ENCODE measurements at places on chromosomes 11 and 22.

- DNase-seq: no peak
Measured at GRCh38 chr11:128595775-128596174, 8.4 kb upstream of the ETS1 start.

DNA sequence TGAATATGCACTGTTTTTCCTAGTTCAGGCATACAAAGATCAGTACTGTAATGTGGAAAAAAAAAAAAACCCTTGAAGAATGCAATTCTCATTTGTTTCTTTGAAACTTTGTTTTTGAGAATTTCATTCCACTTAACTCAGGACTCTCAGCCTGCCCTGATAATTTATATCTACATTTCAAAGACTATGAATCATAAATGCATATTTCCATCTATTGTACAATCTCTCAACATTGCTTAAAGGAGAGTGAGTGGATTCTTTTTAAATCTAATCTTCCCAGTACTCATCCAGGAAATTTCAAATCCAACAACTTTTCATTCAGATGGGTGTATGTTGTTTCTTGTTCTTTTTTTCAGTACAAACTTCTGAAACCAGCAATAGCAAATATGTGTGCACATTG lies 322.2 kb upstream of the DDI1 start:
- DNase-seq: peak; percentile 68

- no peak for DNase-seq
Measured at GRCh38 chr22:40258017-40258416, 80.3 kb downstream of the TNRC6B start.

GRCh38 chr22:36743591-36744412 lies 32.1 kb downstream of the IFT27 start:
- DNase-seq: no peak

DNA sequence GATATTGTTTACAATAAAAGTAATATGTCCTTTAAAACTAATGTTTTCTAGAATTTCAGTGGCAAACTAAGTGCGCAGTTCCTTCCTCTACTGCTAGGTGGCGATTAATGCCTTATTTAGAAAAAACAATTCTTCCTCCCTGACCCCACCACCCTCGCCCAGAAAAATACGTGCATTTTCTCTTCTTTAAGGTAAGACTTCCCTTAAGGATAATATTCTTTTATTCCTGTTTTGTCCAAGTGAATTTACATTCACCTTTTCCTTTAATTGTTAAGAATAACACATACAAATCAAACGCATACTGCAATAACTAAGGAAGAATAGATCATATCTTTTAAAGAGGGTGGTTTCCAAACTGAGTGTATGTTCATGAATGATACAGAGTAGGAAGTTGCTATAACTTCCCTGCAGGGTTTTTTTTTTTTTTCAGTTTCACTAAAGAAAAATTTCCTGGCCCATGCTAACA lies 17.0 kb upstream of the PSMA1 start:
- DNase-seq: peak; percentile 8

DNA sequence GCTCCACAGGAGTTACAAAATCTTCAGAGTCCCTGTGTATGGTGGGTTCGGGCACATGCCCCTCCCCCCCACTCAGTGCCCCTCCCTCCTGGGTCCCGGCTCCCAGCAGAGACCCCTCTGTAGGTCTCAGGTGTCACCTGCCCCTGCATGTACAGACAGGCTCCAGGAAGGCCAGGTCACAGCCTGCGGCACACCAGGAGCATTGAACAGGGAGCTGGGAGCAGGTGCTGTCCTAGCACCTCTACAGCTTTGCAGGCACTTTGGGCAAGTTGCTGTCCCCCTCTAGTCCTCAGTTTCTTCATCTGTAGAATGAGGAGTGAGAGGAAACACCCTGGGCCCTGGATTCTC lies 80.1 kb upstream of the RTL6 start:
- no peak for DNase-seq

GRCh38 chr11:12815931-12816494 lies 141.8 kb downstream of the TEAD1 start:
- DNase-seq: no peak

GRCh38 chr22:48772286-48772907 lies 1055.3 kb downstream of the BRD1 start:
- no peak for DNase-seq

DNA sequence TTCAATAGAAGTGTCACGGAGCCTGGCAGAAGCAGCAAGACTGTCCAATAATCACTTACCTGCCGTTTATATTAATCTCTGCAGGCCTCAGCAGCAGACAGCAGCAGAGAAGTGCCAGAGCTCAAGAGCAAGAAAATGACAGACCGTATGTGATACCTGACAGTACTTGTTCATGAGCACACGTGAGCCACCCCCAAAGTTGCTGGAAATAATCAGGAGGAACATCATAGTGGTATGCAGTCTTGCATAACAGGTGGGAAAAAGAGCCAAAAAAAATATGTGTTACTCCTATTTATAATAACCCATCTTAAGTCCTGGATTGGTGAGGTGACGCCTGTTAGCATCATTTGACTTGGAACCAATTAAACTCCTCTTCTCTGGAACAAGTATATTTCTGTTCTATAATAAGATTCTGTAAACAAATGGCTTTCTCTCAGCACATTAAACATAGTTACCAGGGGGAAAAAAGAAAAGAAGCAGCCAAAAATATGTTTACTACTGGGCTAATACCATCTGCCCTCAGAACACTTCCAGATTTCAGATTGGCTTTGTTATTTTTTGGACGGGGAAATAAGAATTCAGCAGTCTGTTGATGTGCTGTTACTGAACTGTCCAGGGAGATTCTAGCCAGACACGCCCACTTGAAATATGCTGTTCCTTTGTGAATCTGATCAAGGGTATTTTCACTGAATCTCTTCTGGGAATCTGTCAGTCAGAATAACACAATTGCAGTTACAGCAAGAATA lies 7.9 kb upstream of the SLN start:
- DNase-seq: peak; percentile 24

- no peak for DNase-seq
Measured at GRCh38 chr22:44906999-44907644, 102.7 kb downstream of the PHF21B start.

GRCh38 chr11:110479108-110480101 lies 49.7 kb downstream of the FDX1 start:
- DNase-seq: peak; percentile 64

DNA sequence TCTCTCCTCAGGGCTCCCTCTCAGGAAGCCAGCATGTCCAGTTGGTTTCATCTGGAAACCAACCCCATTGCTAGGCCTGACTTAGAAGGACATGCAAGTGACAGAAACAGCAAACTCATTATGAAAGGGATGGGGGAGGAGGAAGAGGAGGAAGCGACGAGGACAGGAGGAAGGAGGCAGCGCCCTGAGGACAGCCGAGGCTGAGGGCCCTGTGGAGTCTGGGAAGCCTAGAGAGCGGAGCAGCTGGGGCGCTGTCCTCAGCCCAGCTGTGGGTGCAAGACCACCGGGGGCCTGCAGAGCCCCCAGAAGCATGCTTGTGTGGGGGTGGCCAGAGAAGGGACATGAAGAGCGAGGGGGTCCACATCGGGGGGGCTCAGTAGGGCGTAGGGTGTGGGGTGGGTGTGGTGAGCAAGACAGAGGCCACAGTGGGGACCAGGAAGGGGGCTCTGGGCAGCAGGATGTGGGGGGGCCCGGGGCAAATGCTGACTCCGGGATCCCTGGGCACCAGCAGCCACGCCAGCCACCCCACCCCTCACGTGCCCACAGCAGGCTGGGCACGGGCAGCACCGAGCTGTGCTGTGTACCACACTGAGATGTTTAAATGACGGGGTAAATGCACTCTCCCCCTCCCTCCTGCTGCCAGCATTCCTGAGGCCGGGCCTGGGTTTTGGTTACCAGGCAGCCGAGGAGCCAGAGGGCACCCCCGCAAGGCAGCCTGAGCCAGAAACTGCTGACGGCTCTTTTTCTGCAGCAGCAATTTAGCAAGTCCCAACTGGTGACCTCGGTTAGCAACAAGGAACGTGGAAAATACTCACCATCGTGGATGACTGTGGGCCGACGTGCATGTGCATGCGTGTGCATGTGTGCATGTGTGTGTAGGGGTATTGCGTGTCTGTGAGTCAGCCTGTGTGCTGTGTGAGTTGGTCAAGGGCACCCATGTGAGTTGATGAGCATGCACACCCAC lies 82.7 kb upstream of the LINC01488 start:
- DNase-seq: peak; percentile 79

- DNase-seq: peak; percentile 59
Measured at GRCh38 chr11:79097246-79097875, 343.5 kb downstream of the TENM4 start.

DNA sequence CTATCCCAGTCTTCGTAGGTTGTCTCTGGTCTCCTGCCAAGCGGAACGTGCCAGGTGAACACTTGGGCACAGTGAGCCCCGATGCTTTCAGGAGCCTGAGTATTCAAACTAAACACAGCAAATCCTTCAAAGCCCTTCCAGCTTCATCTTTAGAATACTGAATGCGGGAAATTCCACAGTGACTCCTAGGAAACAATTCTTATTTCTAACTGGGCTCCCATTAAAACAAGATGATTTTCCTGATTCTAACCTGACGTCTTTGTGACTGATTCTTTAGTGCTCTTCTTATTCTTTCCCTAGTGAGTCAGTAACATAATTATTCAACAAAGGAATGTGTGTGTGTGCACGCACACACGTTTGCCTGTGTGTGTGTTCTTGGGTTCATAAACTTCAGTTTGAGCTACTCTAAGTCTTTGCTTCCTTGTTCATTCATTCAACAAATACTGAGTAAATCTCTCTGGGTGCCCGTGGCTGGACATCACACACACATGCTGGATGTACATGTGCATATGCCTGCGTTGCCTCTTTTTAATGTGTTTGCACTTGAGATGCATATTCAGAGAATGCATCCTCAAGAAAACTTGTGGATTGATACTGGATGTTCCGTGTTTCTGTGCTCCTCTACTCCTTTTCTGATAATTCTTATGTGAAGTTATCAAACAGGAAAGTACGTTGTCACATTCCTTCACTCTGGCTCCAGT lies 134.5 kb downstream of the WNT7B start:
- peak; percentile 71 for DNase-seq

DNA sequence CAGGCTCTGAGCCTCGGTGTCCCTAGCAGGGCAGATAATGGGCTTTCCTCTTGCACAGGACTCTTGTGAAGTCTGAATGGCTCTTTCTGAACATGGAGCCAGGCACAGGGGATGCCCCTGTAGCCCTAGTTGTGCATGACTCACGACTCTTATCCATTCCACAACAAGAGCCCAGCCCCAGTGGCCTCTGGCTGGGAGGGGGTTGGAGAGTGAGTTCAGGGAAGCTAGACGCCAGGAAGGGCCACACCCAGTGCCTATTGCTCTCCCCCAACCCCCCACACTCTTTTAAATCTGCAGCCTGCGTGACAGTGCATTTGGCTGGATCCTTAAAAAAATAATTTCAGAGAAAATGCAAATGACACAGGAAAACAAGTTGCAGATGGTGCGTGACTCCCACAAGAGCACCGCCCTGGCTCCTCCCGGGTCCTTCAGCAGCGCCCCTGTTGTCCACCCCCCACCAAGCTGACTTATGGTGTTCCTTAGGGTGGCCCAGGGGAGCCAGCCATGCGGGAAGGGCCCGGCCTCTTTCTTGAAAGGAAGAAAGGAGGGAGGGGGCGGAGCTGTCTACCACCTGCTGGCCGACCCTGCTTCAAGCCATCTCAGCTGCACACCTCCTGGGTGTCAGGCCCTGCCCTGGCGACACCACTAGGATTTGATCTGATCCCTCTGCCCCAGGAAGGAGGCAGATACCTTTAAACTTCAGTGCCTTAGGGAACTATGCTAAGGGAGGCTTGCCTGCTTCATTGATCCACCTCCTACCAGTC lies 74.7 kb downstream of the MN1 start:
- DNase-seq: peak; percentile 94

DNA sequence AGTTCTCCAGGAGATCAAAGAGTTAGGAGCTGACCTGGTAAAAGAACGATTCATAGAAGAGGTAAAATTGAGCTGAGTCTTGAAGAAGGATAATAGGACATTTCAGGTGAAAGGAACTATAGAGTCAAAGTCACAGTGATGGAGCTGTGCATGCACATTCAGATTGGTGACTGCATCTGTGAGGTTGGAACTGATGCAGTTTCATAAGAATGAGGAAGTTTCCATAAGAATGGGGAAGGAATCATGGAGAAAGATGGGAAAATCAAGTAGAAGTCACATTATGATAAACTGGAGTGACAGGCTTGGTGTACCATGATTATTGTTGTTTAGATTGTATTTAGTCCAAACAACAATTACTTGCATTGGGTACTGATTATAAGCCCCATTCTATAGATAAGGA lies 232.2 kb downstream of the FAM76B start:
- no peak for DNase-seq

DNA sequence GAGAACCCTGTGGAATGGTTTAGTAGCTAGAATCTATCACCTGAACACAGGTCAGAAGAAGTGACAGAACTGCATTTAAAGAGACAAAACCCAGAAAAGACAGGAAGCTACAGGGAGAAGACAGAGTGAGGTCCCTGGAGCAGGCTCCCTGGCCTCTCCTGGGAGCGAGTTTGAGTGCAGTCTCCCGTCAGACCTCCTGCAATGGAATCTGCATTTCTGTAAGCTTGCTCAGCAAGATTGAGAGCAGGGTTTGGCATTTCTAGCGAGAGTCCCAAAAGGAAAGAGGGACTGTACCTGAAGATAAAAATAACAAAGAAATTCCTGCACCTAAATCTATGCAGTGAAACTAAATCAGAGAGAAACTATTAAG lies 74.2 kb downstream of the MORC2 start:
- DNase-seq: no peak

DNA sequence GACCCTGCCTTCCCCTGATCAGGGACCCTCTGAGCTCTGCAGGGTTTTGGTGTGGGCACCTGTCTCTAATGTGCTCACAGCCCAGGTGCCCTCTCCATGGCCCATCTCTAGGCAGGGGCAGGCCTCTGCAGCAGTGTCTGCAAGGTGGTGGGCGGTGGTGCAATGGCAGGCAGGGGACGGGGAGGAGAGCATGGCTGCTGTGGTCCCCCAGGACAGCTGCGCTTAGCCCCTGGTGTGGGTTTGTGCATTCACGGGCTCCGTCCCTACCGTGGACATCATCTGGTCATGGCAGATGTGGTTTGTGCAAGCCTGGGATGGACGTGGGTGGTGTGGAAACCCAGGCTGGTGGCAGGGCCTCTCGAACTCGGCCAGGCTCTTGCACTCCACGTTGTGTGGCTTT lies 443.1 kb downstream of the TBC1D22A start:
- no peak for DNase-seq

GRCh38 chr11:115179636-115180035 lies 324.6 kb downstream of the CADM1 start:
- DNase-seq: no peak

- DNase-seq: peak; percentile 97
Measured at GRCh38 chr11:121417055-121417551, 35.0 kb upstream of the SORL1 start.

- peak; percentile 55 for DNase-seq
Measured at GRCh38 chr11:112652786-112653390, 308.3 kb upstream of the NCAM1 start.

DNA sequence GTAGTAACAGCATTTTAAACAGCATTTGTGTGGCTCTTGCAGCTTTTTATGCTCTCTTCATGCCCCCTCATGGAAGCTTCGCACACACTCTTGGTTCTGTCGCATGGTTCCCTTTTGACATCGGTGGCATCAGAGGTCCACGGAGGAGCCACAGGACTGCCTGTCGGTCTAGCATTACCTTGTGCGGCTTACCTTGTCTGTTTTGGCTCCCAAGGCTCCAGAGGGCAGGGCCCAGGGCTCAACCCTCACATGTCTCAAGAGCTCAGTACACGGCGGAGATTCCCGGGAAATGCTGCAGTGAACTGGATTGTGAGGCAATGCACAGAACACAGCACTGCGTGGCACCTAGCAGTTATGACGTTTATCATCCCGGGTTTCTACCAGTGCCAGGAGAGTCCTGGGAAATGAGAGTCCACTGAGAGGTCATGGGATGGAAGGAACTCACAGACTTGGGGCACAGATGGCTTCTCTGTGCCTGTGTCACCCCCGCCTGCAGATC lies 1015.8 kb downstream of the TBC1D22A start:
- no peak for DNase-seq

All from AG10803 (cell line).